ENCODE measurements at places on chromosomes 5 and 9.
A peak's percentile ranks its signal among the peaks of the same experiment; 100 is the strongest.

- no peak for DNase-seq
Measured at GRCh38 chr9:121324316-121324715, 45.7 kb downstream of the STOM start.

GRCh38 chr9:137000177-137000930 lies 4.0 kb upstream of the CLIC3 start:
- DNase-seq = no peak

DNA sequence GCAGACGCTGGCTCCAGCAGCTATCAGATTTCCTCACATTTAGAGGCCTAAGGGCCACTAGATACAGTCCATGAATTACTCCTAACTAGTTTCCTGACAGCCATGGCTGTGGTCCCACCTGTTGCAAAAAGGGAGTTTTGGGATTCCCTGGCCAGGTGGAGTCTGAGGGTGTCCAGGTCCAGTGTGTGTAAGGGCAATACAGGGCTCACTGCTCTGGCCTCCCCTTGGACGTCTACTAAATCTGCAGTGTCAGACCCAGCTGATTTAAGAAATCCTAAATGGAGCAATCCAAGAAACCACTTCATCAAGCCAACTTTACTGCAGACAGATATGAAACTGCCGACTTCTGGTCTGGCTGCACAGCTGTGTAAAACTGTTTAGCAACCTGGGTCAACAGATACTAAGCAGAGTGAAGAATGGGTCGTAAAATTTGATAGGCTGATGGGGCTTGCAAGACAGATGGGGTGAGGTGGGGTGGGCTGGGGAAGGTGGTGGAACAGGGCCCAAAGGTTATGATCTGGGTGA lies 116.4 kb downstream of the GADD45G start:
- DNase-seq = peak; percentile 29

- DNase-seq = no peak
Measured at GRCh38 chr5:1325191-1325741, 19.6 kb downstream of the CLPTM1L start.

- DNase-seq = no peak
Measured at GRCh38 chr9:20048985-20049384, 260.1 kb upstream of the SLC24A2 start.

DNA sequence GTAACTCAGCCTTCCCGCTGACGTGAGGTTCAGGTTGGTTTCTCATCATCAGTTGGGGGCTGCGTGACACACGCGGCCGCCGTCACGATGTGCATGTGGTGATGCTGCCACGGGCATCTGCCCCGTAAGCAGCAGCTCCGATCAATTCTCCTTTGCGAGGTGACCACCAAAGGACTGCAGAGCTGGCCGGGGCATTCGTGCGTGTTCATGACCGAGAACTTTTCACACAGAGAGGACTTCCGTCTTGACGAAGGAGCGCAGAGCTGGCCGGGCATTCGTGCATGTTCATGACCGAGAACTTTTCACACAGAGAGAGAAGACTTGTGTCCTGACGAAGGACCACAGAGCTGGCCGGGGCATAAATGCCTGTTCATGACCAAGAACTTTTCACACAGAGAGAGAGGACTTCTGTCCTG lies 3.8 kb upstream of the LCN1 start:
- DNase-seq = no peak

- DNase-seq = no peak
Measured at GRCh38 chr5:154601014-154601413, 123.0 kb upstream of the HAND1 start.

GRCh38 chr9:137434498-137435380 lies 6.4 kb downstream of the ENTPD8 start:
- no peak for DNase-seq

- DNase-seq = no peak
Measured at GRCh38 chr9:8552732-8553131, 753.2 kb upstream of the DMAC1 start.

DNA sequence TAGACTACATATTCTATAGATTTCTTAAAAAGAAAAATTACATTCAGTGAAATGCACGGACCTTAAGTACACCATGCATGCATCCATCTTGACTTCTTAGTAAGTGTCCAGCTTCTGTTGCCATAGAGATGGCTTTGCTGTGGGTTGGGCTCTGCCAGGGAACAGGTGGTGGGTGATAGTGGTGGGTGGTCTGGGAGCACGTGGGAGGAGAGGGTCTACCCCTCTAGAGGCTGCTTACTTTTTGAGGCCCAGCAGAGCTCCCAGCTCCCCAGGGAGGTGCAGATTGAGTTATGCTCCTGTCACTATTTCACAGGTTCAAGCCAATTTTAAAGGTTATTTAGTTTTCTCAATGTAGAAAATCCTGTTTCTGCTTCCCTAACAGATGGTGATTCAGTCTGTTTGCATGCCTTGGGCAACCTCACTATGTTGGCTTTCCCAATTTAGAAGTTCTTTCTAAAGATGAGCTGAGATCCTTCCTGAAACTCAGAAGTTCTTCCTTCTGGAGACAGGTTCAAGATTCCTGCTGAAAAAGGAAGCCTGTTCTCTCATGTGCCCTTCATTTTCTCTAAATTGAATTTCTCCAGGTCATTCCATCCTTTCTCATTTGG lies 107.4 kb upstream of the LHFPL2 start:
- DNase-seq = no peak

GRCh38 chr5:173245319-173246134 lies 10.5 kb upstream of the NKX2-5 start:
- no peak for DNase-seq

- DNase-seq = no peak
Measured at GRCh38 chr5:112388739-112389138, 30.3 kb downstream of the EPB41L4A start.

- no peak for DNase-seq
Measured at GRCh38 chr5:160030631-160031377, 21.9 kb downstream of the TTC1 start.

- DNase-seq = no peak
Measured at GRCh38 chr9:115121181-115121580, 3.2 kb upstream of the TNC start.

DNA sequence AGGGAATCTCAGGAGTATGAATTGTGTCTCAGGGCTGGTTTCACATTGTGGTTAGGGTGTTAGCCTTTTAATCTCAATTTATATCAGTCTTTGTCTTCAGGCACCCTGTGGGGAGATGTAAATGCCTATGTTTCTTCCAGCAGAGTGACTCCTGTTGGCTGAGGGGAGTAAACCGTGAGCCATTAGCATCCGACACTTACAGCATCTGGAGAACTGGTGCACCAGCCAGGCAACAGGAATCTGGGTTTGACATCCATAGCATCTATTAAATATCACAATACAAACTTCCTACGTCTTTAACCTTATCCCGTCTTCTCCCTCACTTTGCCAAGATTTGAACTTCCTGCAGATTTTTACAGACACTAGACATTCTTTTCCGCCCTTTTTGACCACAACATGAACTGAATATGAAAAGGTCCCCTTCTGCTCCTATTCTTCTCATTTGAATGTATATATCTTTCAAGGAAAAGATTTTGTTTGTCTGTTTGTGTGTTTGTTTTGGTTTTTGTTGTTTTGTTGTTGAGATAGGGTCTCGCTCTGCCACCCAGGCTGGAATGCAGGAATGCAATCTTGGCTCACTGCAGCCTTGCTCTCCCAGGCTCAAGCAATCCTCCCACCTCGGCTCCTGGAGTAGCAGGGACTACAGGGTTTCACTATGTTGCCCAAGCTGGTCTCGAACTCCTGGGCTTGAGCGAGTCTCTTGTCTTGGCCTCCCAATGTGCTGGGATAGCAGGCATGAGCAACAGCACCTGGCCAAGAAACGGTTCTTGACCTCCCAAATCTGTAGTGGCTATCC lies 626.2 kb downstream of the TLR4 start:
- no peak for DNase-seq

- no peak for DNase-seq
Measured at GRCh38 chr9:137421838-137422603, 941 bp downstream of the EXD3 start.

Measured in NCI-H524 treated with DMSO at 0.1 percent for 48 hours (cell line).